Lower leg skin (tissue), 4 donors: ENCODE measurements at places on chromosomes 6 and 20. TPM values are rescaled to one million over a fixed set of nuclear protein-coding genes. Genes with fewer than 3 reads are reported as not detected.

NKX2-2 gene
- total RNA-seq: not detected

GRCh38 chr6:158972241-158973233 is 27.5 kb downstream of the RSPH3 start:
- DNase-seq: no peak

- no peak for DNase-seq
Measured at GRCh38 chr6:138818496-138819194, 22.8 kb downstream of the ECT2L start.

- no peak for DNase-seq
Measured at GRCh38 chr6:38856492-38856891, 141.4 kb downstream of the DNAH8 start.

GRCh38 chr6:76861403-76861802 is 601.9 kb downstream of the HTR1B start:
- no peak for DNase-seq

DNA sequence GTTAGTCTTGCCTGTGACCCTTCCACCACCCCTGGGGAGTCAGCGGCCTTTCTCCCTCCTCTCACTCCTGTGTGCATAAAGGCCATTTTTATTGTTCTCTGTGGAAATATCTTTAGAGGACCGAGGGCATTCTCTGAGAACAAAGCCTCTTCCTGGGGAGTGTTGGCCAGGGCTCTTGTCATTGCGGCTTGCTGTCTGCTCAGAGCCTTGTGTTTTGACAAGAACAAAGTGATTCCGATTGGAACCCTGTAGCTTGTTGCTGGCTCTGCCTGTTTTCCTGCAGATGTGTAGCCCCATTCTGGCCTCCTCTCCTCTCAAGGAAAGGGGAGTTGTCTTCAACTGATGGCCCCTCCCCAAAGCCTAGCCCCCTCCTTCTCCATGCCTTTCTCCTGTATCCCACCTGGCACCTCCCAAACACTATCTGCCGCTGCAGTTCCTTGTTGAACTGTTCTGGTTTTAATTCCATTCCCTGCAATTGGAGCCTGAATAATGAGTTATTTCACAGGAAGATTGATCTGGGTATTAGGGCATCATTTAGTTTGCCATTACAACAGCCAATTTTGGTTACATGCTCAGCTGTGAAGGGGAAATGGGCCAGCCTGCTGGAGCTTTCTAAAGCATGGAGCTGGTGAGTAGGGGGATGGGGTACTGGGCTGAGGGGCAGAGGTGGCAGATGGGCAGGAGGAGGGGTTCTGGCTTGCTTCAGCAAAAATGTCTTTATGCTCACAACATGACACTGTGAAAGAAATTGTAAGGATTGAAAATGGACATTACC is 252.5 kb downstream of the LRFN2 start:
- no peak for DNase-seq

- no peak for DNase-seq
Measured at GRCh38 chr6:11890849-11891248, 112.2 kb upstream of the ADTRP start.

- DNase-seq: no peak
Measured at GRCh38 chr6:141029908-141030307, 1102.8 kb upstream of the GJE1 start.

GRCh38 chr6:140784573-140784972 is 1348.2 kb upstream of the GJE1 start:
- DNase-seq: no peak

GRCh38 chr6:14757418-14757817 is 488.5 kb upstream of the JARID2 start:
- DNase-seq: peak; percentile 29

DNA sequence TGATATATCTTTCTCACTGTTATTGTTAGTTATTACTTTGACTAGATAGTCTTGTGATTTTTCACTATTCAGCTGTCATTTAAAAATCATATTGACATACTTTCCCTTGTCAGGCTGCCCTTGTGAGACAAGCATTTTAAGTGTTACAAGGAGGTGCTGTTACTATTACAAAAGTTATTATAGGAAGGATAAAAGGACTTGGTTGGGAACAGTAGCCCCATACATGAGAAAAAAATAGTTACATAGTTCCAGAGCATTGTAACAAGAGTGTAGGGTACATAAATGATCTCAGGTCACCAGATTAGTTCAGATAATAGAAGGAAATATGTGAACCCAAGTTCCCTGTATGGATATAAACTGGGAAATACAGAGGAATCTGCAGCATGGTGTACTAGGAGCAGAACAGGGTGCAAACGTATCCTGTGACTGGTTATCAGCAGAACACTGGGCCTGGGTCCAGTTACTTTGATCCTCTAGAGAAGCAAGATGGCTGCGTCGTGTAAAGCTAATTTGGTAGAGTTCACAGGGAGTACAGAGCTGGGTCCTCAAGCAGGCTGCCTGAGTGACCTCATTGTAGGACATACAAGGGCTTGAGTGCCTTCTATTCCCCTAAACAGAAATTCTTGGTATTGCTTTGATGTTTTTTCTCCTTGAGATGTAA is 38.5 kb upstream of the HDDC2 start:
- DNase-seq: no peak
